ENCODE measurements at places on chromosomes 1 and 21.

- no peak for DNase-seq
Observed at GRCh38 chr1:214331180-214331579, 50.2 kb downstream of the SMYD2 start.

- no peak for DNase-seq
Observed at GRCh38 chr1:156664767-156665411, 12.3 kb downstream of the NES start.

DNA sequence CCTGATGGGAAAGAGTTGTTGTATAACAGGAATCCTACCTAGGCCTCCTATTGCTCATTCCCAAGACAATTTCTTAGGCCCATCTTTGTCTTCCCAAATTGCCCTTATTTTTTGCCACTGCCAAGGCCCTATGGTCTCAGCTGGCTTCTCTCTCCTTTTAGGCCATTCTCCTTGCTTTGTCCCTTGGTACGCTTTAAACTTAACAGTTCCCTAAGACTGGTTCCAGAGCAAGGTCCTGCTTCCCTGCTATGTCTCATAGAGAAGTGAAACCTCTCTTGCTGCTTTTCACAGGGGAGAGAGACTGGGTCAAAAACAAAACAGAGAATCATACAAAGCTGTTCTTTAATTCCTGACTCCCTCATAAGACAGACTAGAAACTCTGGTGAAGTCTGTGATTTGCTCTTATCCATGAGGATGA, 77.1 kb downstream of the XCL2 start:
- no peak for DNase-seq

GRCh38 chr21:29133796-29134195, 3.4 kb downstream of the MAP3K7CL start:
- DNase-seq: no peak

DNA sequence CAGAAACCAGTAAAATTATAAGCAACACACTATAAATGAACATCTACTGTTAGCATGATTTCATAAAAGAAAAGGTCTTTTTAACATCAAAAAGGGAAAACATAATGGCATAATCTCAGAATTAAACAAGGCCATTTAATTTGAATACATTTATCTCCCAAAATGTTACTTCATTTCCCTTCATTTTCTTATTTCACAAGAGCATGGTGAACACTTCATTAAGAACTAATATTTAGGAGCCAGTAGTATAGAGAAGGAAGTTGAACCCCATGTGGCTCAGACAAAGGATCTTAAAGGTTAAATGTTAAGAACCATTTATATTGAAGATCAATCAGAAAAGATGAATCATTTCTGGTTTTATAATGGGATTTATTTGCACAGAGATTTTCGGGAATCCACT, 981.7 kb downstream of the TTLL7 start:
- DNase-seq: no peak

DNA sequence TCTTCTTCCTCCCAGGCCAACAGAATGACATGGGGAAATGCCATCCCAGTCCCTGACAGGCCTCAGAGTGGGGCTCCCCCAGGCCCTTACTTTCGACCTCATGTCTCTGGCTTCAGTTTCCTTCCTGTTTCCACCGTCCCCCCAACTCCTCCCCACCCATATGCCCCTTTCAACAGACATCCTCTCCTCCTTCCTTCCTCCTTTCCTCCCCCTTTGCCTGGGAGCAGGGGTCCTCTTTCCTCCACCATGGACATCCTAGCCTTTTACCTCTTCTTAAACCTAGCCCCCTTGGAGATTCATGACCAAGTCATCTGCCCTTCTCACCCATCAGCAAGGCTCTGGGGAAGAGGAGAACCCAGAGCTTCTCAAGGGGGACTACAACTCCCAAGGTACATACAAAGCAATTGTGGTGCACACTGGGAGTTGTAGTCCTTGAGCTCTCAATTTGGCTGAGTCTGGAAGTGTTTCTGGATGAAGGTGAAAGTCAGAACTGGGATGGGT, 4.0 kb downstream of the ZBTB7B start:
- DNase-seq: no peak

GRCh38 chr1:239987103-239987745, 104.5 kb upstream of the FMN2 start:
- DNase-seq: no peak

Measured in stimulated activated CD8-positive, alpha-beta memory T cell treated with anti-CD3 and anti-CD28 coated beads, Interleukin-2, amount 100 ng/mL, for 1 hour (primary cell).